ENCODE measurements at places on chromosomes 11 and 22. TPM values are rescaled to one million over a fixed set of nuclear protein-coding genes. Genes with fewer than 3 reads are reported as not detected.

OR5B21 gene
- not detected for total RNA-seq

OR4D5 gene
- total RNA-seq: not detected

CRYBB2 gene
- not detected for total RNA-seq

GVQW3 gene
- 0.26 TPM for total RNA-seq

RTN4RL2 gene
- not detected for total RNA-seq

CNTF gene
- 2.0 TPM for total RNA-seq

MS4A6E gene
- total RNA-seq: not detected

ALDH3B1 gene
- 6.1 TPM for total RNA-seq

MMP7 gene
- total RNA-seq: not detected

FOLR2 gene
- not detected for total RNA-seq

GRIK4 gene
- total RNA-seq: not detected

MS4A1 gene
- not detected for total RNA-seq

PLEKHB1 gene
- not detected for total RNA-seq

ZNF215 gene
- 4.7 TPM for total RNA-seq

LYVE1 gene
- not detected for total RNA-seq

OR52I2 gene
- not detected for total RNA-seq

All from bronchial epithelial cell (primary cell).